ENCODE measurements at places on chromosomes 13 and 19. TPM values are rescaled to one million over a fixed set of nuclear protein-coding genes. Genes with fewer than 3 reads are reported as not detected.

The FREM2 gene
- not detected for total RNA-seq

The FLT3LG gene
- 4.9 TPM for total RNA-seq

The SHISA2 gene
- total RNA-seq: 0.09 TPM

The TSHZ3 gene
- 4.2 TPM for total RNA-seq

The FUT2 gene
- total RNA-seq: not detected

The KHSRP gene
- total RNA-seq: 71.3 TPM

The SHC2 gene
- total RNA-seq: 2.5 TPM

The SIGLEC10 gene
- not detected for total RNA-seq

The GNG7 gene
- 0.17 TPM for total RNA-seq

The METTL21C gene
- not detected for total RNA-seq

The ZNF486 gene
- total RNA-seq: 2.7 TPM

All from bronchial smooth muscle cell (primary cell).